ENCODE measurements at places on chromosomes 7 and 10.

GRCh38 chr7:27062946-27063345 lies 32.9 kb downstream of the HOXA1 start:
- DNase-seq = no peak

DNA sequence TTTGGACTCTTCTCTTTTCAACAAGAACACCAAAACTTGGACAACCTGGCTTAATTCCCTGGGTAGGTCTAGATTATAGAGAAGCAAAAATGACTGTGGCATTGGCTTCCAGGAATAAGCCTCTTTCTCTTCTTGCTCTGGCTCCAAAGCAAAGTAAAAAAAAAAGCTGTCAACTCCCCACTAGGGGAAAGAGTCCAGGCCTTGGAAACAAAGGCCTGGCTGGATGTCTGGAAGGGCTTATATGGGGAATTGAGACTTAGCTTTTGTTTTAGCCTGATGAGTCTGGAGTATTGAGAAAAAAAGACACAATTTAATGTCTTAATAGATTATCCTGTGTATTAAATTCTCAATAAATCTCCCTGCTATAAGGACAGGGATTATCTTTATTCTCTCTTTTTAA lies 300.6 kb downstream of the SORCS3 start:
- no peak for DNase-seq

- DNase-seq = no peak
Observed at GRCh38 chr7:122842971-122843370, 43.3 kb downstream of the CADPS2 start.

GRCh38 chr10:46235705-46236545 lies 50.9 kb upstream of the ANTXRL start:
- no peak for DNase-seq
